ENCODE measurements at places on chromosomes 5 and 9.

GRCh38 chr5:76525956-76526355 is 97.2 kb downstream of the F2RL2 start:
- no peaks in the 10 kb centered on the region for H3K36me3 ChIP-seq
- no peaks in the 10 kb centered on the region for H3K4me1 ChIP-seq
- H3K4me3 ChIP-seq: no peak overlapping the region
- H3K27ac ChIP-seq: no peak overlapping the region
- H3K27me3 ChIP-seq: no peaks in the 10 kb centered on the region

DNA sequence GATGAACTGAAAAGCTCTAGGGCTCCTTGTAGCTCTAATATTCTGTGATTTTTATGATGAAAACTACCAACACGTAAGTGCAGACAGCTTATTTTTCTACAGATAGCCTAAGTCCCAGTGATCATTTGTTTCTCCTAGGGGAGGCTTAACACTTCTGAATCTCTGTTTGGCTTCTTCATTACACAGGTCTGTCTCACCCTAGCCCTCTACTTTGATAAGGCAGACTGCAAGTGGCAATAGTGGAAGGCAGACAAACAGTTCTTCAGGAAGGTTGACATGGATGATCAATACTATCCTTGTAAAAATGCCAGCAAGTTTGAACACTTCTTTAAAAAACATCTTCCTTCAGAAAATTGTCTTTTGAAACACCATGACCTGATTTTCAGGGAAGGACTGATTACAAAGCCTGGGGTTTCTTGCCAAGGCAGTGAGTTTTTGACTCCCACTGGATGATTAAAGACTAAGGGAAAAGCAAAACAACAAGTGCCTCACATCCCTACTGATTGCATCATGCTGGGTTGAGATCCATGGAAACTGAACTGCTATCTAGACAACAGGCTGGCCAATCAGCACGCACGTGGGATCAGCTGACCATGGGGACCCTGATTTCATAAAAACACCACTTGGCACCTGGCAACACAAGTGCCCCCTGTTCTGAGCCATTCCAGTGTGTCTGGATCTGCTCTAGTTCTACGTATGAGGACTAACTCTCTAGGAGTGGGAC is 212.2 kb downstream of the SMARCA2 start:
- H3K4me1 ChIP-seq: no peaks in the 10 kb centered on the region

GRCh38 chr9:135060461-135061116 is 26.9 kb upstream of the OLFM1 start:
- no peak for DNase-seq
- H3K4me3 ChIP-seq: no peak overlapping the region

GRCh38 chr5:9009931-9010651 is 535.8 kb downstream of the SEMA5A start:
- no peaks in the 10 kb centered on the region for H3K27me3 ChIP-seq
- H3K4me3 ChIP-seq: no peak overlapping the region
- no peaks in the 10 kb centered on the region for H3K4me1 ChIP-seq
- H3K27ac ChIP-seq: no peak overlapping the region

DNA sequence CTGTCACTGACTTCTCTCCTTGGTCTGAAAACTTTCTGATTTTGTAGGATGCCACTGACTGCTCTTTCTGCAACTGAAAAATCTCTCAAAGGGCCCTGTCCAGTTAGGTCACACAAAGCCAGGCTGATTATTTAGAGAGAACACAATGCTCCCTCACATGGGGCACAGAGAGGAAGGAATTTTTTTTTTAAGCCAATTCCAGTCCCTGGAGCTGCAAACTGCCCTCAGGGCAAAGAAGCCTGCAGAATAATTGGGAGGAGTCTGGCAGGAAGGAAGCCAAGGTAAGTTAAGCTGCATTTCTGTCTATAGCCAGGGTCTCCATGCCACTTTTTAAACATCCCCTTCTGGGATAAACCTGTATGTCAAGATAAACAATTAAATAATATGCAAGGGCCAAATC is 305.5 kb downstream of the ZSWIM6 start:
- H3K36me3 ChIP-seq: no peaks in the 10 kb centered on the region
- no peaks in the 10 kb centered on the region for H3K27me3 ChIP-seq
- no peak overlapping the region for H3K27ac ChIP-seq
- no peak for DNase-seq
- H3K4me1 ChIP-seq: no peaks in the 10 kb centered on the region

DNA sequence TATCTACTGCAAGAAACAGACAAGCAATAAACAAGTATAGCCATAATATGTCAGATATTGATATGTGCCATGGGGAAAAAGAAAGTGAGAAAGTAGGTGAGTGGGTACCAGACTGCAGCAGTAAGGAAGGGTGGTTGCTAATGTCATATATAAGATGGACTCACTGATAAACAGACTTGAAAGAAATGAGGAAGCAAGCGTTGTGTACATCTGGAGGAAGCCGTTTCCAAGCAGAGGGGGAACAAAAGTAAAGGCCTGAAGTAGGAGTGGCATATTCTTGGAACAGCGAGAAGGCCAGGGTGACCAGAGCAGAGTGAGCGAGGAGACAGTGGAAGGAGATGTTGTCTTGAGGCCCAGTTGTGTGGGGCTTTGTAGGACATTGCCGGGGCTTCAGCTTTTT is 142.2 kb upstream of the MAP3K1 start:
- no peaks in the 10 kb centered on the region for H3K36me3 ChIP-seq
- H3K27me3 ChIP-seq: no peaks in the 10 kb centered on the region
- H3K4me1 ChIP-seq: no peaks in the 10 kb centered on the region
- no peak overlapping the region for H3K4me3 ChIP-seq

GRCh38 chr5:31748458-31749172 is 109.7 kb downstream of the PDZD2 start:
- no peak for DNase-seq
- H3K4me1 ChIP-seq: no peaks in the 10 kb centered on the region
- H3K27ac ChIP-seq: no peak overlapping the region
- H3K36me3 ChIP-seq: no peaks in the 10 kb centered on the region

GRCh38 chr5:1106385-1107166 is 5.3 kb downstream of the SLC12A7 start:
- H3K4me1 ChIP-seq: peaks cover 43% of the 10 kb centered on the region
- no peak for DNase-seq
- no peaks in the 10 kb centered on the region for H3K27me3 ChIP-seq
- no peak overlapping the region for H3K4me3 ChIP-seq

DNA sequence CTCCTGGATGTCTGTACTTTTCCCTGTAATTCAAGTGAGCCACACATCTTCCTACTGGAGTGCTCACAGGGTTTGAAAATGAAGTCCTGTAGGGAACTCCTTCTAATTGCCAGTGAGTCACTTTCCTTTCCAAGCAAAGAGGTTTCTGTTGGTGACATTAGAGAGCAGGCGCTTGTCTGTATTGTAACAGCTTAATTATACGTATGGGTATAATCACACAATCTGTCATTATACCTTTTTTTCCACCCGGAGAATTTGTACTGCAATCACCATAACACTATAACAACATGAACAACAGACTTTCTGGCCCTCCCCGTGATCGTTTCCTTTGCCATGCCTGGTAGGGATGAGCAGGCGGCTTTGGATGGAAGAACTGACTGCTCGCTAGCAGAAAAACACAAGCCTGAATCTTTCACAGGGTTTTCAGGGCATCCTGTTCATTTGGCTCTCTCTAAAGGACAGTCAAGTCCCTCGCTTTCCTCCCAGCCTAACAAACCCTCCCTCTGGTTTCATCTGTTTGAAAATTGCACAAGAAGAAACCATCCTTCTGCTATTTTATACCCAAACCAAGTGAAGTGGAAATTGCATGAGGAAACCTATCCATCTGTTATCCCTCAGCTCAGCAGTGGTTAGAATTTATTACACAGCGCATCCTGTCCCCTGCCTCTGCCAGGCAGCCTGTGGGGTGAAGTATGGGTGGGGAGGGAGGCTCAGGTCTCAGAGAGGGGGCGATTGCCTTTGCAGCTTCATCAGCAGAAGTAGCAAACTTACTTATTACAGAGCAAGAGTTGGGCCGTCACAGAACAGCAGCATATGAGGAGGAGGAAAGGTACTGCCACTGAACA is 307.0 kb upstream of the TLE4 start:
- no peak for DNase-seq
- H3K4me1 ChIP-seq: no peaks in the 10 kb centered on the region
- H3K4me3 ChIP-seq: no peak overlapping the region
- no peaks in the 10 kb centered on the region for H3K36me3 ChIP-seq
- H3K27ac ChIP-seq: no peak overlapping the region

DNA sequence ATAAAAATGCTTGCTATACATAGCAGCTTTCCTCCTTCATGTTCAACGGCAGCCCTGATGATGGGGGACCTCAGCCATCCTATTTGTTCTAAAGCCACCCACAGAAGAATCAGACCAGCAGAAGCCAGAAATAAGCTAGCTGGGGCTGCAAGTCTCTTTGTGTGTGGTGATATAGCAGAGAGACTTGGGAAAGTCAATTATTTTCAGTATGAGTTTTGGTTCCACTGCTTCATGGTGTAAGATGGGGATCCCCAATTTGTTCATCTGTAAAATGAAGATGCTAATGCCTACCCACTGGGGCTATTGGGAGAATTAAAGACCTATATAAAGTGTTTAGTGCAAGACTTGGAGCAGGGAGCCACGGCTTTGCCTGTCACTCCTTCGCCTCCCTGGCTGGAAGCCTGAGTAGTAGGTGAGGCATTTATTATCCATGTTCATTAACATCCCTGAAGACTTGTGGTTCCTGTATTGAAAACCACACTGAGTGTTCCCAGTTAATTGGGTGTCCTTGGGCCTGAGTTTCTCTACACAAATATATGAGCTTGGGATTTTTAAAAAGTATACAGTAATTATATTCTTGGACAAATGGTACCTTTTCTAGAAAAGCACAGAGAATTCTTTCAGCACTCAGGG is 210.1 kb upstream of the SLC24A2 start:
- no peak for DNase-seq
- H3K27me3 ChIP-seq: no peaks in the 10 kb centered on the region
- no peaks in the 10 kb centered on the region for H3K4me1 ChIP-seq

- DNase-seq: no peak
- H3K27ac ChIP-seq: no peak overlapping the region
- no peak overlapping the region for H3K4me3 ChIP-seq
- no peaks in the 10 kb centered on the region for H3K4me1 ChIP-seq
- H3K27me3 ChIP-seq: no peaks in the 10 kb centered on the region
Observed at GRCh38 chr5:150131461-150131860, 24.2 kb downstream of the PDGFRB start.

GRCh38 chr9:134200730-134201129 is 36.4 kb upstream of the RNU6ATAC start:
- H3K27me3 ChIP-seq: no peaks in the 10 kb centered on the region
- no peak overlapping the region for H3K4me3 ChIP-seq
- no peak for DNase-seq
- no peak overlapping the region for H3K27ac ChIP-seq
- H3K4me1 ChIP-seq: no peaks in the 10 kb centered on the region

GRCh38 chr5:111224561-111225345 is 569 bp downstream of the CAMK4 start:
- no peak for DNase-seq
- peak overlapping the region; percentile 42 for H3K4me3 ChIP-seq
- H3K36me3 ChIP-seq: no peaks in the 10 kb centered on the region
- H3K27ac ChIP-seq: peak overlapping the region; percentile 15
- peaks cover 17% of the 10 kb centered on the region for H3K27me3 ChIP-seq

DNA sequence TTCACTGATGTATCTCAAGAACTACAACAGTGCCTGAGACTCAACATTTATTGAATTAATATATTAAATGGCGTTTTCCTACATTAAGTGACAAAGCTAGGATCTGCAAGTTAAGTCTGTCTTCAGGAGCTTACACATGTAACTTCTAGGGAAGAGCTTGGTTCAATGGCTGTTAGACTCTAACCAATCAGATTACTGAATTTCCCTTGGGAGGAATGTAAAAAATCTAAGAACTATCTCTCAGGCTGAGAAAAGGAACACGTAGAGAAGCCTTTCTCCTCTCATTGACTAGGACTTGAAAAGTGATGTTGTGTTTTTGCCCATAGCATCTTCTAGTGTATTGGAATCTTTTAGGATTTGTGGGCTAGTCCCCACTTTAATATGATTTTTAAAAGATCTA is 53.6 kb downstream of the CCNH start:
- DNase-seq: no peak
- H3K4me3 ChIP-seq: no peak overlapping the region
- no peaks in the 10 kb centered on the region for H3K4me1 ChIP-seq
- no peaks in the 10 kb centered on the region for H3K27me3 ChIP-seq
- no peaks in the 10 kb centered on the region for H3K36me3 ChIP-seq

- H3K4me1 ChIP-seq: no peaks in the 10 kb centered on the region
- H3K4me3 ChIP-seq: no peak overlapping the region
- no peaks in the 10 kb centered on the region for H3K27me3 ChIP-seq
- H3K36me3 ChIP-seq: no peaks in the 10 kb centered on the region
Observed at GRCh38 chr9:30622561-30622960, 1761.9 kb upstream of the ACO1 start.

- no peaks in the 10 kb centered on the region for H3K27me3 ChIP-seq
- H3K4me3 ChIP-seq: no peak overlapping the region
- H3K36me3 ChIP-seq: no peaks in the 10 kb centered on the region
- no peaks in the 10 kb centered on the region for H3K4me1 ChIP-seq
- H3K27ac ChIP-seq: no peak overlapping the region
Observed at GRCh38 chr5:32522429-32523143, 62.8 kb upstream of the SUB1 start.

DNA sequence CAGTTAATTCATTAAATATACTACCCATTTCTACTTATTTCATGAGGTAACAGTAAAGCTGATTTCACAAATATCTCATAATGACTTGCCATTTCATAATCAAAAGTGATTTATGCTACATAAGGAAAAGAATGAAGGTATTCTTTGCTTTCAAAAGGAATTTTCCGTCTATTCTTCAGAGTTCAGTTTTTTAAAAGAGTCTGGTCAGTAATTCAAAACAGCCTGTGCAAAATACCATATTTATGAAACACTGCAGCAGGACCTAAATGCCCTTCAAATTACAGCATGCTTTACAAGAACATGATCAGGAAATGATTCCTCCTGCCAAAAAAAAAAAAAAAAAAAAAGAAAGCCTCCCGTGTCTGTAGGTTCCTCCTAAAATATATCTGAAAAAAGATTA is 154.7 kb downstream of the KIAA0825 start:
- DNase-seq: no peak
- H3K36me3 ChIP-seq: no peaks in the 10 kb centered on the region
- no peak overlapping the region for H3K4me3 ChIP-seq
- H3K27me3 ChIP-seq: no peaks in the 10 kb centered on the region
- no peaks in the 10 kb centered on the region for H3K4me1 ChIP-seq

GRCh38 chr5:95730730-95731570 is at the start of gene RHOBTB3:
Gene RHOBTB3, plus strand, starts transcription at chr5:95731336. Its CDS starts 347 bp downstream, at chr5:95731683.
- H3K36me3 ChIP-seq: no peaks in the 10 kb centered on the region
- peak within 1 kb of the TSS; percentile 61 for H3K4me3 ChIP-seq
- no peaks in the 10 kb centered on the region for H3K27me3 ChIP-seq
- H3K27ac ChIP-seq: peak within 1 kb of the TSS; percentile 84

Data from colonic mucosa (tissue), 4 donors.